Stimulated activated CD8-positive, alpha-beta memory T cell treated with anti-CD3 and anti-CD28 coated beads, Interleukin-15, amount 100 ng/mL, for 48 hours (primary cell): ENCODE measurements at places on chromosomes 3 and 15.

- DNase-seq, result no peak
Observed at GRCh38 chr3:69787436-69788168, 48.3 kb downstream of the MITF start.

GRCh38 chr3:50237754-50238548, 1.9 kb downstream of the GNAI2 start:
- DNase-seq, result peak; percentile 84

DNA sequence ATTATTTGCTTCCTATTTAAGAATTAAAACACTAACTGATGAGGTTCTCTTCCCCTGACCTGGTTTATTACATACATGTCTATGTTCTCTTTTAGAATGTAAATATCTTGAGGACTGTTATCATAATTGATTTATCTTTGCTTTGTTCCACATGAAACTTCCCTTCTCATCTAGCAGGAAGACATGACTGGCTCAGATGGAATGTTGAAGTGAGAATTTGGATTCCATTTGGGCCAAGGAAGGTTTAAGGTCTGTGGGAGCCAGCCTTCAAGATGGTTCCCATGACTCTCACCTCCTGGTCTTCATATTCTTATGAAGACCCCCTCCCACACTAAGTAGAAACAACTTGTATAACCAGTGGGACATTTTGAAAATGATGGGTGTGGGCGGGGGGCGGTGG, 222.2 kb upstream of the GADL1 start:
- no peak for DNase-seq

GRCh38 chr3:179336345-179336929, 11.1 kb upstream of the MFN1 start:
- no peak for DNase-seq

DNA sequence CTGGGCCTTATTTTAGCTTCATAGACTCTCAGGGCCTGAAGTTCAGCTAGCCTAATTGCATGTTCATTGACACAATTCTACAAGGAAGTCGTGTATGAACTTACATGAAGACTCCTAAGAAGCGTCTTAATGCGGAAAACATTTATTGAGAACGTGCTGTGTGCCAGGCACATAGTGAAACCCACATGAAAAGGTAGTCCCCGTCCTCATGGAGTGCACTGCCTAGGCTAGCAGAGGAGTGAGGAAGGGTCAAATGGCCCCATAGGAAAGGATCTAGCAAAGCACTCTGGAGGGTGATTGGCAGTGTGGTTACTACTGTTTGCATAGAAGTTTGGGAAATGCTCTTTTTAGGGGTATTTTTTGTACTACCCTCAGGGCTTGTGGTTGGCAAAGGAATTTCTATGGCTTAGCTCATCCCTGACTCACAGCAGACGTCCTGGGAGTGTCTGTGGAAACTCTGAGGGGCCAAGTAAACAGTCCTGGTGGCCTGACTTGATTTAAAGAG, 854 bp upstream of the NPTN start:
- DNase-seq, result no peak

- DNase-seq, result no peak
Observed at GRCh38 chr3:50171540-50172301, 16.6 kb downstream of the SEMA3F start.

GRCh38 chr3:93989241-93989640, 9.3 kb downstream of the ARL13B start:
- DNase-seq, result no peak

DNA sequence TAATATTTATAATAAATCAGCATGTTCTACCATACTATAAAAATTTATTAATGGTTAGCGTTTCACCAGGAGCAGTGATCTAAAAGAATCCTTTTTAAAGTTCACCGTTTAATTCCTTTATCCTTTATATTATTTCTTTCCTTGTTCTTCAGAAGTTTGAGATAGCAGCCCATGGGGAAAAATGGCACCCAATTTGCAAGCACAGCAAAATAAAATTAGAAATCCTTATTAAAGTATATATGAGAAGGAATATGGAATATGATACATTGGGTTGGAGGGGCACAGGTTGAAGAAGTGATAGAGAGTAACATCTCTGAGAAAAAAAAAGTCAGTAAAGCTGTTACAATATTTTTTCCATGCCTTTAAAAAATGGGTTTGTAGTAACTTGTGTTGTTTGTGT, 892.0 kb downstream of the NAALADL2 start:
- no peak for DNase-seq

- DNase-seq, result no peak
Observed at GRCh38 chr3:197542741-197543454, 12.9 kb downstream of the BDH1 start.

DNA sequence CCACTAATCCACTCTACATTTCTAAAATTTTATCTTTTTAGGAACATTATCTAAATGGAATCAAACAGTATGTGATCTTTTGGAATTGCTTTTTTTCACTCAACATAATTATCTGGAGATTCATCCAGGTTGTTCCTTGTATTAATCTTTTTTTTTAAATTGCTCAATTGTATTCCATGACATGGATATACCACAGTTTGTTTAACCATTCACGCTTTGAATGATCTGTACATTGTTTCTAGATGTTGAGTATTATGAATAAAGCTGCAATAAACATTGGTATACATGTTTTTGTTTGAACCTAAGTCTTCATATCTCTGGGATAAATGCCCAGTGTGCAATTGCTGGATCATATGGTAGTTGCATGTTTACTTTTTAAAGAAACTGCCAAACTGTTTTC, 5.5 kb downstream of the CTDSPL start:
- no peak for DNase-seq

DNA sequence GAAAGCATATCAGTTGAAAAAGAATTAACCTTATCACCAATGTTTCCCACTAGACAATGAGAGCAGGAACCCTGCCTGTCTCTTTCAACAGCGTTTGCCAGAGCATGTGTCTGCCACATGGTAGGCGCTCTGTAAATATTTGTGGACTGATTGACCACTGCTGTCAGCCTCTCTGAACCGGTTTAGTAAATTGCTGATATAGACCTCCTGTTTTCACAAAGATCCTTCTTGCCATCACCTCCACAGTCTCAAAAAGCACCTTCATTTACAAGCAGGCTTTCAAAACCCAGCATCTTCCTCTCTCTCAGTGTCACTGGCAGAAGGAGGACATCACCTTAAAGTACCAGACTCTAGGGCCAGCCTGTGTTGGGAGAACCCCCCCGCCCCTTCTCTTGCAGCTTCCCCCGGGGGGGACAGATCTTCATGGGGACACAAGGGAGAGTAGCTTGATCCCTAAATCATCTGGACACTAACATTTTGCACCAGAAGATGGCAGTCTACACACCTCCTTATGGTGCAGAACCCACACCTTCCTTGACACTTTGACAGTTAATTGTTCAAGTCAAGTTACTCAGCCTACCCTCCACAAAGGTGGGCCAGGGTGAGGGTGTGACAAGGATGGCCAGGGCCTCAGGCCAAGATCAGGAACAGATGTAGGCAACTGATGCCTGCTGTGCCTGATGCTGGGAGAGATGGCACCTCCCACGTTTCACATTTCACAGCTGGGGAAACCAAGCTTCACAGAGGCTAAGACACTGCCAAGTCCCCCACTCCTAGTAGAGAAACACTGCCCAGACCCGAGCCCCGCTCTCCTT, 37.8 kb upstream of the USP3 start:
- DNase-seq, result no peak

DNA sequence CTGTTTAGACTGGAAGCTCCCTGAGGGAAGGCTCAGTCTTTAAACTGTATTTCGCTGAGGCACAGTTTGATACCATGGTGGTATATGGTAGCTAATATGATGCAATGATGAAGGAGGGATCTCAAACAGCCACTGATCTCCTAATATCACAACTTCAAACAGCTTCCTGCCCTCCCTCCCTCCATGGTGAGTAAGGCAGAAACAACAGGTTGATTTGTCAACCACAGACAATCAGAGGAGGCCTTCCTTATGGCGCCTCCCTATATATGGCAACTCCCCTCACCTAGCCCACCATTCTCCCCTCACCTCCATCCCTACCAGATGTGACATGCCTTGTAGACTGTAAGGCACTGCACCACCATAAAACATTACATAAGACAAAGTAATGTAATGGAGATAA, 316.5 kb upstream of the ICE2 start:
- DNase-seq, result no peak

DNA sequence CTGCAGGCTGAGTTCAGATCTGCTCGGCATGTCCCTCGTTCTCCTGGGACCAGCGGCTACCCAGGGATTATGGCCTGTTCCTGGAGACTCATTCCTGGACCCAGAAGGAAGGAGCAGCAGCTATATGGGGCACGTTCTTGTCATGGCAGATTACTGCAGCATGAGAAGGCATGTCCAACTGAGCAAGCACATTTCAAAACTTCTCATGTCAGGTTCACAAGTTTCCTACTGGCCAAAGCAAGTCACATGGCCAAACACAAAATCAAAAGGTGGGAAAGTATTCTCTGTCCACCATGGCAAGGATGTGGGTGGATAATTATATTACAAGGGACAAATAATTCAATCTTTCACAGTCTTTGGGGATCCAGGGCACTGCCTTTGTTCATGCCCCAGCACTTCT, 71.9 kb upstream of the C15orf39 start:
- no peak for DNase-seq

- no peak for DNase-seq
Observed at GRCh38 chr15:25170113-25170731, 215.4 kb downstream of the SNRPN start.
